A172 (cell line): ENCODE measurements at places on chromosomes 16 and 17. TPM values are rescaled to one million over a fixed set of nuclear protein-coding genes. Genes with fewer than 3 reads are reported as not detected.
A peak's percentile ranks its signal among the peaks of the same experiment; 100 is the strongest.

CES4A gene
- total RNA-seq: not detected in 2 replicates

SHCBP1 gene
- total RNA-seq: 66.0 and 68.8 TPM in 2 replicates

KRTAP2-1 gene
- not detected in 2 replicates for total RNA-seq

DNA sequence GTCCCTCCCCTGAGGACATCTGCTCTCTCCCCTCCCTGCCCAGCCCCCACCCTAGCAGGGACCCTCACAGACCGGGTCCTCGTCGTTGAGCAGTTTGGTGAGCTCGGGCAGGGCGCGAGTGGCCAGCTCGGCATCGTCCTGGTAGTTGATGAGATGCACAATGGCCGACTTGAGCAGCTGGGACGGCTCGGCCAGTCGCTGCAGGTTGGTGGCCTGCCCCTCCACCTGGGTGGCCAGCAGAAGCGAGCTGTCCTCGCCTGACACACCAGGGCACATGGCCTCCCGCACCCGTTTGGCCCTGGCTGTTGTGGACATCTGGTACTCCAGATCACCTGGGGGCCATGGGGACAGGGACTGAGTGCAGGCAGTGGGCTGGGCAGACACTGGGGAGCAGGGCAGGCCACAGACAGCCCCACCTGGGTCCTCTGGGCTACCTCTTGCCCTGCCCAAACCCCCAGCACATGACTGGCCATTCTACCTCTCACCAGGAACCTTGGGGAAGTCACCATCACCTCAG is 17.1 kb downstream of the JUP start:
- no peak for DNase-seq

GRCh38 chr16:58511933-58512815 is 3.1 kb upstream of the SETD6 start:
- peak; percentile 63 for DNase-seq

DNA sequence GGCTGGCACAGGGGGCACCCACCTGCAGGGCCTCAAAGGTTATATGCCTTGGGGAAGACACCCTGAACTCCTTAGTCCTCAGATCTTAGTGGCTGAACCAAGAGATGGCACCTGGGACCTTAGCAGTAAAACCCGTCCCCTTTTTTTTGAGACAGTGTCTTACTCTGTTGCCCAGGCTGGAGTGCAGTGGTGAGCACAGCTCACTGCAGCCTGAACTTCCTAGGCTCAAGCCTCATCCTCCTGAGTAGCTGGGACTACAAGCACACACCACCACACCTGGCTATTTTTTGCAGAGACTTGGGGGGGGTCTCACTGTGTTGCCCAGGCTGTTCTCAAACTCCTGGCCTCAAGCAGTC is 237.2 kb downstream of the MRTFB start:
- no peak for DNase-seq

DNA sequence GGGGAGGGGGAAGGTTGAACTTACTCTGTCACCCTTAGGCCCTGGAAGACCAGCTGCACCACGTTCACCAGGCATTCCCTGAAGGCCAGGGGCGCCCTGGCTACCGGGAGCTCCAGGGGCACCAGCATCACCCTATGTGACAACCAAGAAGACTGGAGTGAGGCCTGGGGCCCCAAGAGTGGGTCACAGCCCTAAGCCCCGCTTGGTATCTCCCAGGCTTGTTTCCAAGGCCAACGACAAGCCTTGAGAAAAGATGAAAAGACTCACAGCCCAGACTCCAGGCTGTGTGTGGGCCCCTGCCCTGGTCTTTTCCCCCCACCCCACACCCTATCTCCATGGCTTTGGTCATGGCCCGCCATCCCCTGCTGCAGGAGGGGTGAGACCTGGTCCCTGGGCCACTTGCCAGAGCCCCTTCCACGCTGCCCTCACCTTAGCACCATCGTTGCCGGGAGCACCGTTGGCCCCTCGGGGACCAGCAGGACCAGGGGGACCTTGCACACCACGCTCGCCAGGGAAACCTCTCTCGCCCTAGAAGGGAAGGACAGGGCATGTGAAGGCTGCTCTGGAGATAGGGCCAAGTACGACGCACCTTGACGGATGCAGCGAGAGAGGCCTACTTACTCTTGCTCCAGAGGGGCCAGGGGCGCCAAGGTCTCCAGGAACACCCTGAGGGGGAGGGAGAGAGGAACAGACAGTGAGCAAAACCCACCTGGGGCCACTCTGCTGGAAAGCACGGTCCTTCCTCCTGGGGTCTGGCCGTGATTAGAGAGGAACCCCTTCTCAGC is 9.9 kb downstream of the COL1A1 start:
- no peak for DNase-seq

- DNase-seq: no peak
These were observed 22.6 kb upstream of the CPNE2 start for GRCh38 chr16:57069635-57070370.

GRCh38 chr17:38452719-38453118 is 24.5 kb downstream of the ARHGAP23 start:
- DNase-seq: no peak

DNA sequence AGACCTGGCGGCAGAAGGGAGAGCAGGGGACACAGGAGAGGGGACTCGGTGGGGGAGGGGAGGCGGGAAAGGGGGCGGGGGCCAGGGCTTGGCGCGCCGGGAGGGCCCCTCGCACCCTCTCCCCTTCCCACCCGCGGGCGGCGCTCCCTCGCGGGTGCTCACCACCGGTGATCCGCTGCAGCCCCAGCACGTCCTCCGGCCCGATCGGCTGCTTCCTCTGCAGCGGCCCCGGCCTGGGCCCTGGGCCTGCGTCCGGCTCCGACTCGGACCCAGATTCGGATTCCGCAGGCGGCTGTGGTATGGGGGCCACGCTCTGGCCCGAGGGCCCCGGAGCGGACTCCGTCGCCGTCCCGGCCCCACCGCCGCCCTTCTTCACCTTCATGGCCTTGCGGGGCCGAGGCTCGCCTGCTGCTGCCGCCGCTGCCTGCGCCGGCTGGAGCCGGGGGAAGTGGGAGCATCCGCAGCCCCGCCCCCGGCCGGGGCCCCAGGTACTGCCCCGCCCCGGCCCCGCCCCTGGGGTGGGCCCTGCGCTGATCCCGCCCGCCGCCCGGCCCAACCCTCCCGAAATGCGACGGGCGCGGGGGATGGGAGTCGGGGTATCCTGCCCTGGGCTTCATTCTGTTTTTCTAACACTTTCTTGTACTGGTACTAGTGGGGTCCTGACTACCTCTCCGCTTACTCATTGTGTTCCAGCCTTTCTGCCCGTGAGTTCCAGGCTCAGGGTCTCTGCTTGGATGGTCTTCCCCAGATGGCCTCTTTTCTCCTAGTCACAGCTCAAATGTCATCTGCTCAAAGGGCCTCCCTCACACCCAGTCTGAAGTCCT is at the start of gene UNC119:
Gene UNC119, minus strand, starts transcription at position 449 of the 824 bp plus-strand sequence. Its CDS starts 67 bp downstream, at position 382.
- DNase-seq: peak; percentile 71

- DNase-seq: no peak
These were observed 372.7 kb upstream of the CDH11 start for GRCh38 chr16:65494609-65495008.
